Left ventricle myocardium superior (tissue), 1 donor: ENCODE measurements at places on chromosomes 2 and 18.
A peak's percentile ranks its signal among the peaks of the same experiment; 100 is the strongest.

GRCh38 chr2:169734169-169734847 is 676 bp downstream of the KLHL23 start:
- peak; percentile 48 for DNase-seq

DNA sequence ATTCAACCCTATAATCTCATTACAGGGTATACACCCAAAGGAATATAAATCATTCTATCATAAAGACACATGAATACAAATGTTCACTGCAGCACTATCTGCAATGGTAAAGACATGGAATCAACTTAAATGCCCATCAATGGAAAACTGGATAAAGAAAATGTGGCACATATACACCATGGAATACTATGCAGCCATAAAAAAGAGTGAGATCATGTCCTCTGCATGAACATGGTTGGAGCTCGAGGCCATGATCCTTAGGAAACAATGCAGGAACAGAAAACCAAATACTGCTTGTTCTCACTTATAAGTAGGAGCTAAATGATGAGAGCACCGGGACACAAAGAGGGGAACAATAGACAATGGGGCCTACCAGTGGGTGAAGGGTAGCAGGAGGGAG is 88.5 kb upstream of the CD226 start:
- DNase-seq = no peak

- DNase-seq = no peak
Measured at GRCh38 chr18:35549564-35549963, 32.0 kb upstream of the GALNT1 start.

- DNase-seq = no peak
Measured at GRCh38 chr2:195984923-195985726, 83.5 kb downstream of the DNAH7 start.

DNA sequence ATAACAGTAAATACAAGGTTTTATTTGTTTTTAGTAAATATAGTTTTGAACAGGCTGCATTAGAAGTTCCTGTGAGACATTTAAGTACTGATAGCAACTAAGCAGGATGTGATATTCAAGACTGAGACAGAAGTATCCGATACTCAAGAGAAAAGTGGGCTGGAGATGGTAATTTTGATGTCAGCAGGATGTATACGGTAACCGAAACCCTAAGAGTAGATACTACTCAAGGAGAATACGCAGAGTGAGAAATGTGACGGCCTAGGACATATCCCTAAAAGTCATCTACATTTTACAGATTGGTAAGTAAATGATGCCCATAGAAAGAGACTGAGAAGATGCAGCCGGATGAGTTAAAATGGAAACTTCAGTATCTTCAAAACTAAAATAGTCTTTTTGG is 115.4 kb downstream of the GORASP2 start:
- no peak for DNase-seq

- no peak for DNase-seq
Measured at GRCh38 chr2:224969095-224969494, 73.2 kb downstream of the DOCK10 start.
